Vagina (tissue), 2 donors: ENCODE measurements at places on chromosomes 3 and 15. TPM values are rescaled to one million over a fixed set of nuclear protein-coding genes. Genes with fewer than 3 reads are reported as not detected.

The CCNB2 gene
- total RNA-seq, result 5.9 TPM

DNA sequence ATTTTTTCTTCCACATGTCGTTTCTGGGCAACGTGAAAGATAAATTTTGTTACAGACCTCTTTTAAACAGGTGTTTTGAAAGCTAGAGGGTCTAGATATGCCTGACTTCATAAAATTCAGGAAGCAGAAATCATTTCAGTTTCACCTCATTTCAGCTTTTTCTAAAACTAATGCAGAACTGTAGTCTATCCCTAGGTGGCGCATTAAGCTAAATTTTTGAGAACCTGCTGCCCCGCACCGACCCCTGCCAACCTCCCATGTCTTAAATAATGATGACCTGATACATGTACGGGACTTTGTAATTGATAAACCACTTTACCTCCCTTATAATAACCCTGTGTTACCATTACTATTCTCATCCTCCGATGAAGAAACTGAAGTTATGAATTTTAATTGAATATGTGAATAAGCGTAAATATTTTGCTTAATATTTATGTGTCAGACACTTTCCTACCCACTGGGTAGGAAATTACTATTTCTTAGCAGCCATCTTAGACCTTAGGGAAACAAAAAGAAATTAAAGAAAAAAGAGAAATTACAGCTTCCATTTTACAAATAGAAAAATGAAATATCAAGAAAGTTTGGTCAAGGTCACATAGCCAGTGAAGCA is 78.7 kb upstream of the GCNT3 start:
- H3K36me3 ChIP-seq, result no peaks in the 10 kb centered on the region
- no peaks in the 10 kb centered on the region for H3K27me3 ChIP-seq
- H3K27ac ChIP-seq, result no peak overlapping the region
- no peaks in the 10 kb centered on the region for H3K4me1 ChIP-seq
- DNase-seq, result no peak

DNA sequence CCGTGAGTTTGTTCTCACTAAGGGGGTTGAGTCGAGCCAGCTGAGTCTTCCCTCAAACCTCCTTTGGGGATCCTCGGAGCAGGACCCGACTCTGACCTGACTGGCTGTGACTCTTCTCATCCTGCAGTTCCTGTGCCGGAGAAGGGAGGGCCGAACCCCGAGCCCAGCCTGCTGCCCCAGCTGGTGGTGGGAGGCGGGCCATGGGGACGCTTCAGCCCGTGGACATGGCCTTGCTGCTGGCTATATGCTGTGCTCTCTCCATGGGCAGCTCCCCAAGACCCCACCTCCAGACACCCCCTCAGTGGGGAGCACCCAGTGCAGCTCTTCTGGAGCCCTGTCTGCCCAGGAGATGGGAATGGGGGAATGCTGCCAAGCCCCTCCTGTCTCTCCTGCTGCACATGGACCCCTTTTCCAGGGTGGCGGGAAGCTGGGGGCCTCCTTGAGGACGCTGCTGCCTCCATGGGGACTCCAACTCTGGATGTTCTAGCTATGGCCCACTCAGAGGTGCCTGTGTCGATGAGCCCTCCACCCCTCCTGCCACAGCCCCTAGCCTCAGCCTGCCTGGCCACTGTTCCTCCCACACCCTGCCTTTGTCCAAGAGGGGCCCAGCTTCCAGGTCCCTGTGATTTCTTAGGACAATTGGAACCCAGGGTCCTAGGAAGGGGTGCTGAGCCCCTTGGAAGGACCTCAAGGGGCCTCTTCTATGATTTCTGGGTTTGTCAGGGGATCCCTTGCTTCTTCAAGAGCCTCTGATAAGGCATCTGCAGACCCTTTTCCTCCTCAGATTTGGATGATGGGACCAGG is 12.8 kb downstream of the C15orf39 start:
- no peak for DNase-seq
- no peak overlapping the region for H3K4me3 ChIP-seq
- H3K27me3 ChIP-seq, result no peaks in the 10 kb centered on the region

DNA sequence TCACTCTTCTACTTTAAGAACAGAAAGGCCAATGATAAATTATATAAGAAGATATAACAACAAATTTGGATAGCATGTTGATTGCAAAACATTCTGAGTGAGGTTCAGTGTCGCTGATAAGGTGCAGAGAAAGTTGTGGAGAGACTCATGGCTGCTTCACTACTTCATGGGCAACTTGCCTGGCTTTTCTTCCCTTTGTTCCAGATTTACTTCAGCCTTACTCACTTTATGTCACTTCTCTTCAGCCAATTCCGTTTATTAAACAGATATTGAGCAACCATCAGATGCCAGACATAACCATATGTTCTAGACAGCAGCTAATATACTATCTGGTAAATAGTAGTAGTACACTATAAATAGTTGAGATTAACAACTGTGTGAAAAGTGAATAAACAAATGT is 150.0 kb upstream of the CHL1 start:
- H3K4me1 ChIP-seq, result no peaks in the 10 kb centered on the region
- no peaks in the 10 kb centered on the region for H3K27me3 ChIP-seq
- no peak overlapping the region for H3K27ac ChIP-seq
- no peaks in the 10 kb centered on the region for H3K36me3 ChIP-seq
- no peak for DNase-seq

GRCh38 chr3:88742674-88743507 is 364.5 kb upstream of the EPHA3 start:
- H3K4me1 ChIP-seq, result no peaks in the 10 kb centered on the region
- no peak for DNase-seq
- H3K4me3 ChIP-seq, result no peak overlapping the region
- H3K36me3 ChIP-seq, result no peaks in the 10 kb centered on the region
- H3K27ac ChIP-seq, result no peak overlapping the region
- no peaks in the 10 kb centered on the region for H3K27me3 ChIP-seq

- no peak overlapping the region for H3K27ac ChIP-seq
- no peak overlapping the region for H3K4me3 ChIP-seq
- no peaks in the 10 kb centered on the region for H3K36me3 ChIP-seq
- DNase-seq, result no peak
- H3K4me1 ChIP-seq, result no peaks in the 10 kb centered on the region
- no peaks in the 10 kb centered on the region for H3K27me3 ChIP-seq
These were observed 104.3 kb downstream of the MEX3B start for GRCh38 chr15:81941479-81941878.

GRCh38 chr15:81567924-81568323 is 193.9 kb upstream of the TMC3 start:
- H3K36me3 ChIP-seq, result no peaks in the 10 kb centered on the region
- no peak overlapping the region for H3K4me3 ChIP-seq
- H3K27me3 ChIP-seq, result no peaks in the 10 kb centered on the region
- no peak overlapping the region for H3K27ac ChIP-seq

GRCh38 chr3:194294895-194295214 is 56.3 kb downstream of the CPN2 start:
- no peak overlapping the region for H3K4me3 ChIP-seq
- no peaks in the 10 kb centered on the region for H3K27me3 ChIP-seq
- no peaks in the 10 kb centered on the region for H3K36me3 ChIP-seq
- no peak overlapping the region for H3K27ac ChIP-seq
- no peak for DNase-seq

DNA sequence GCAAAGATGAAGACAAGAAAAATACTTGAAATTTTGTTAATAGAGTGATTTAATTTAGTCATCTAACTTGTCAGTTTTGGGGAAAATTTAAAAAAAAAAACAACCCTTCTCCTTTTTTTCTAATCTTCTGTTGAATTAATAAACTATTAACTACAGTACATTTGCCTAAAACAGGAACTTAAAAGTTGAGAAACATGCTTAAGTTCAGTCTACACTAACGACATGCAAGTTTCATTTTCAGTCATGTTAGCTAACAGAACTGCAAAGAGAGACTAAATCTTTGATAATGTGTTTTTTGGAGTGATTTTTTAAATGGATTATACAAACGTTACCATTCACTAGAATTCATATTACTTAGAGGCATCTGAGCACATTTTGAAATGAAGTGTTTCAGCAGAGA is 71.9 kb upstream of the MBNL1 start:
- no peak for DNase-seq
- H3K36me3 ChIP-seq, result no peaks in the 10 kb centered on the region
- no peaks in the 10 kb centered on the region for H3K27me3 ChIP-seq

GRCh38 chr3:161700998-161701397 is 204.4 kb downstream of the OTOL1 start:
- H3K36me3 ChIP-seq, result no peaks in the 10 kb centered on the region
- no peak overlapping the region for H3K27ac ChIP-seq
- no peak for DNase-seq
- H3K27me3 ChIP-seq, result no peaks in the 10 kb centered on the region
- H3K4me3 ChIP-seq, result no peak overlapping the region
